ENCODE measurements at places on chromosomes 4 and X.

GRCh38 chr4:13298655-13299054, 185.5 kb downstream of the RAB28 start:
- DNase-seq = no peak

DNA sequence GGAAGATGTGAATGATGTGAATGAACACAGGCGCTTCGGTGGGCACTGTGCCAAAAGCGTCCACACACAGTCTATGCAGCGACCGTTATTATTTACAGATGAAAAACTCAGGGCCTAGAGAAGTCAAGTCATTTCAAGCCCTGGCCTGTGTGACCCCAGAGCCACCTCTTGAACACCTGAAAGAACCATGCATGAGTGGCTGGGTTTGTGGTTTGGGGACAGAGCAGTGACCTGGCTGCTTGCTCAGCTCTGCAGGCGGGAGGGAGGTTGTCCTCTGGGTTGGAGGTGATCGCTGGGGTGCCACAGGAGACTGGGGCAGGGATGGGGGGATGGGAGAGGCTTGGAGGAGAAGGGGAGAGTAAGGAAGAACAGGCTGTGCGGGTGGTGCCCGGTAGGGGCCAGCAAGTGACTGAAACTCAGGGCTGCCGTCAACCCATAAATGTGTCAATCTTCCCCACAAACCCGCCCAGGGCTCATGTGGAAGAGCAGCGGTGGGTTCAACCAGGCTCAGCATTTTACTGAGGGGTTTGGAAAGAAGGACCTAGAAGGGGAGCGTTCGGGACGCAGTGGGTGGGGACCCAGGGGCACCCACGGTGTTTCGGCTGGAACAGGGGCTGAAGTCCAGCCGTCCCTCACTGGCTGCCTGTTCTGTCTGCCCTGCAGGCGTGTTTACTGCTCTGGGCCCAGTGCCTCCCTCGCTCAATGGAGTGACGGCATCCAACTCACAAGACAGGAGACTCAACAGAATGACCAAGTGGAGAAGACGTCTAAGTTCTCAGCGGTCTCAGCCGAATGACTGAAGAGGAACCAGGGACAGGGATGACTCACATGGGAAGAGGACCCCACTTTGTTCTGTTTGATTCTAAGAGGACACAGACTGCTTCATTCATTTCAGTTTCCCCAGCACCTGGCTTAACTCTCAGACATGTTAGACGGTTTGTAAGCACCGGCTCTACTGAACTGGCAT, 167.8 kb downstream of the AFAP1 start:
- no peak for DNase-seq

- no peak for DNase-seq
Observed at GRCh38 chr4:70337886-70338420, 3.2 kb downstream of the CABS1 start.

DNA sequence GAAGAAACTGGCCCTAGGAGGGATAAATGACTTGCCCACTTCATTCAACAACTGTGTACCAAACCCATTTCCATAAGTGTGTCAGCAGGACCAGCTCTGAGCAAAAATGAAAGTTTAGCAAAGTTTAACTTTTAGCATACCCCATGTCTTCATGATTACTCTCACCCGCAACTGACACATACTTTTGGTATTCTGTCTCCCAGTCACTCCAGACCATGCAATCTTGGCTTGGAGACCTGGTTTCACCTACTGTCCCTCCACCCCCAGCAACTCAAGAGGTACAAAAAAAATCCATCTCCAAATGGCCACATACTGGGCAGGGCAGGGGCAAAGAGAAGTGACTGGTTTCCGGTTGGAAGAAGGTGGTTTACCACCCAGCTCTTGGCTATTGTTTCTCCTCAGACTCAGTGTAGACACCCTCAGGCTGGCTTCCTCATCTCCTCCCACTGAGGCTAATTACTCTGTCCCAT, 79.8 kb downstream of the RLIM start:
- no peak for DNase-seq

DNA sequence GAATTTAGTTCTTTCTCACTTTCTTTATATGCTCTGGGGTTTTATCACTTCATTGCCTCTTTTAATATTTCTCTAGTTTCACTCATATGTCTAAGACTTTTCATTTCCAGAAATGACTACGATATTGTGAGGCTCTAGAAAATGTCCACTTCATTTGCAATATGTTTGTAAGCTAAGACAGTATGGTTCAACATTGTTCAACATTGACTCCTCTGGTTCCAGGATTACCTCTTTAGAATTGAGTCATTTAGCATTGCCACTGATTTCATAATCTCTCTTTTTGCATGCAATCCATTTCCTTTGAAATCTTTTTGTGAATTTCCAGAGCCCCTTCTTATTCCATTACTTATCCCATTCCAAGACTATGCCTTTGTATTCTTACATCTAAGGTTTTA, 32.3 kb downstream of the BBS12 start:
- no peak for DNase-seq

DNA sequence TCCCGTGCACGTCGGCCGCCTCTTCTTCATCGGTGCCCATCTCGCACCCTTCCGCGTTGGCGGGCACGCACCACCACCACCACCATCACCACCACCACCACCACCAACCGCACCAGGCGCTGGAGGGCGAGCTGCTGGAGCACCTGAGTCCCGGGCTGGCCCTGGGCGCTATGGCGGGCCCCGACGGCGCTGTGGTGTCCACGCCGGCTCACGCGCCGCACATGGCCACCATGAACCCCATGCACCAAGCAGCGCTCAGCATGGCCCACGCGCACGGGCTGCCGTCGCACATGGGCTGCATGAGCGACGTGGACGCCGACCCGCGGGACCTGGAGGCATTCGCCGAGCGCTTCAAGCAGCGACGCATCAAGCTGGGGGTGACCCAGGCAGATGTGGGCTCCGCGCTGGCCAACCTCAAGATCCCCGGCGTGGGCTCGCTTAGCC, 1.4 kb downstream of the POU4F2 start:
- no peak for DNase-seq

GRCh38 chr4:73998040-73999011, at the start of gene CXCL5:
Gene CXCL5 (minus strand): TSS chr4:73998677. CDS start chr4:73998581, 96 bp downstream.
- no peak for DNase-seq

- peak; percentile 48 for DNase-seq
Observed at GRCh38 chr4:76950052-76950955, 752 bp downstream of the SEPTIN11 start.

DNA sequence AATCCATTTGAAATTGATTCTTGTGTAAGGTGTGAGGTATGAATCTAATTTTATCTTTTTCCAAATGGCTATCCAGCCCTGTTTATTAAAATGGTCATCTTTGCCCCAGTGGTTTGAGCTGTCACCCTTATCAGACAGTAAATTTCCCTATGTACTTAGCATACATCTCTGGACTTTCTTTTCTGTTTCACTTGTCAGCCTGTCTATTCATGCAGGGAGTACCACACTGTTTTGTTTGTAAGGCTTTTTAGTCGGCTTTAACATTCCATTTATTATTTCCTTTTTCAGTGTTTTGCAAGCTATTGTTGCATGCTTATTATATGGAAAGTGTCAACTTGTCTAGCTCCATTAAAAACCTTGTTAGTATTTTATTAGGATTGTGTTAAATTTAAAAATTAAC, 155.8 kb downstream of the STAG2 start:
- DNase-seq = no peak

- no peak for DNase-seq
Observed at GRCh38 chr4:30863021-30863420, 142.9 kb downstream of the PCDH7 start.

GRCh38 chr4:1050486-1051213, 39.2 kb downstream of the FGFRL1 start:
- DNase-seq = peak; percentile 20

DNA sequence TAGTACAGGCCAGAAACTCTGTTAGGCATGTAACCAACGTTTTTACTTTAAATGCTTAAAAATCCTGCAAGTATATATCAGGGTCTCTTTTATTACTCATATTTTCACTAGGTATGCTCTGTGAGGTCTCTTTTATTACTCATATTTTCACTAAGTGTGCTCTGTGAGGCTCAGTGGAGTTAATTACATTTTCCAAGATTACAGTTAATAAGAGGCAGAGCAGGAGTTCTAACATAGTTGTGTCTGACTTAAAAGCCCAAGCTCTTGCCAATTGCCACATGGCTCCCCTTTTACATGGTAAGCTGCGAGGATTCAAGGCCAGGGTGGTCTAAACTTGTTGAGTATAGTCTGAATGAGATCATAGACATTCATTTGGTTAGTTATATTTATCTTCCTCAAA, 81.0 kb upstream of the ARMCX2 start:
- DNase-seq = no peak

- DNase-seq = no peak
Observed at GRCh38 chrX:96861218-96861617, 22.5 kb upstream of the RPA4 start.

DNA sequence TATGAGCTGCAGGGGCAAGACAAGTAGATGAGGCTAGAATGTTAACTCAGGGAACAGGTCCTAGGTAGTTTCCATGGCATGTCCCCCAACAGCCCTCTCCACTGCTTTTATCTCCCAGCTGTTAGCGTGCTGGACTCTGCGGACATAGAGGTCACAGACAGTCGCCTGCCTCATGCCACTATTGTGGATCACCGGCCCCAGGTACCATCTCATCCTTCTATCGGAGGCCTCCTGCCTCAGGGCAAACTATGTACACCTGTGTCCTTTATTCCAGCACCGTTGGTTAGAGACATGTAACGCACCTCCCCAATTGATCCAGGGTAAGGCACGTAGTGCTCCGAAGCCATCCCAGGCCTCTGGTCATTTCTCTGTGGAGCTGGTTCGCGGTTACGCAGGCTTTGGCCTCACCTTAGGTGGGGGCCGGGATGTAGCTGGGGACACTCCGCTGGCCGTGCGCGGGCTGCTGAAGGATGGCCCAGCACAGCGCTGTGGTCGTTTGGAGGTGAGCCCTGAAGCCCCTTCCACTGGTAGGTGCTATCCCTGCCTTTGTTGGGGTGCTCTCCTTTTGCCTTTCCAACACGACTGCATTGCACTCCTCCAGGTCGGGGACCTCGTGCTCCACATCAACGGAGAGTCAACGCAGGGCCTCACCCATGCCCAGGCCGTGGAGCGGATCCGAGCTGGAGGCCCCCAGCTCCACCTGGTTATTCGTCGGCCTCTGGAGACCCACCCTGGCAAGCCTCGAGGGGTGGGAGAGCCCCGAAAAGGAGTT, 2.2 kb downstream of the MAGIX start:
- DNase-seq = no peak

DNA sequence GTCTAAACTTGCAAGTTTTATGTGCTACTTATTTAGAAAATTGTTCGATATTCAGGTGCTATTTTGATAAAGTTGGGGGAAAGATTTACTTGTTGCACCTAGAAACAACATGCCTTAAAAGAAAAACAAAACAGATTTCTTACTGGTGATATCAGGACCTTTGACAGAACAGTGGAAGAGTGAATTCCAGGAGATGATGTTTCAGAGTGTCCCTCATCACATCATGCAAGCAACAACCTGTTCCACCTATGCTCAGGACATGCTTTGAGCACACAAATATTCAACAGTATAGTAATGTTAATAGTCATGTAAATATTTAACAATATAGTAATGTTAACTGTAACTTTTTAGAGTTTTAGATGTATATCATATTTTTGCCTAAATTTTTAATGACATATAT, 23.9 kb upstream of the RNF128 start:
- DNase-seq = no peak

- no peak for DNase-seq
Observed at GRCh38 chrX:76827672-76828071, 400.2 kb downstream of the MAGEE1 start.

DNA sequence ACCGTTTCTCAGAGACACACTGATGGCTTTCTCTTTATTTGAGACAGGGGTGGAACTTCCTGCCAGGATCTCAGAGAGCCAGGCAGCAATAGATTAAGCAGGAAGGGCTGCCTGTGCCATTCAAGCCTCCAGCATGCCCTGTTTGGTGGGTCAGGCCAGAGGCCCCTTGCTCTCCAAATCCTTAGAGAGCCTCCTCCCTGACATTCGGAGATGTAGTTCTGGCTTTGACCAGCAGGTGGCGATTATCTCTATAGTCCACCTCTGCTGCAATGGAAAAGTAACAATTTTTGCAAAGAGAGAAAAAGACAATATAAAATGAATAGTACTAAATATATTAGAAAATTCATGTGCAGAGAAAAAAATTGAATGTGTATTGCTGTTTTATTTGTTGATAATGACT, 93.9 kb downstream of the NXF2B start:
- DNase-seq = peak; percentile 44

DNA sequence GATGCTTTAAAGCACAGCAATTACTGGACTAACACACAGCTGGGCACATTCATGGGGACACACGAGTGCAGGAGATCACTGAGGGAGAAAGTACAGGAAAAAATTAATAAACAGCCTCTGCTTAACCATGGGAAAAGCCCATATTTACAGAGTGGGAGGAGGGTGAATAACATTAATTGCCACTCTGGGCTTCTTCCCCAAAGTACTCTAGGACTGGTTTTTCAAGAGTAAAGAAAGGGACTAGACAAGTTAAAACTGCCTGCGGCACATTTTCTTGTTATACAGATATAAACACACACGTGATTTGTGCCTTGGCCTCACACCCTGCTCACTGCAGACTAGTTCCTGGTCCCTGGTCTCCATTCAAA, 179.7 kb upstream of the TET2 start:
- no peak for DNase-seq

DNA sequence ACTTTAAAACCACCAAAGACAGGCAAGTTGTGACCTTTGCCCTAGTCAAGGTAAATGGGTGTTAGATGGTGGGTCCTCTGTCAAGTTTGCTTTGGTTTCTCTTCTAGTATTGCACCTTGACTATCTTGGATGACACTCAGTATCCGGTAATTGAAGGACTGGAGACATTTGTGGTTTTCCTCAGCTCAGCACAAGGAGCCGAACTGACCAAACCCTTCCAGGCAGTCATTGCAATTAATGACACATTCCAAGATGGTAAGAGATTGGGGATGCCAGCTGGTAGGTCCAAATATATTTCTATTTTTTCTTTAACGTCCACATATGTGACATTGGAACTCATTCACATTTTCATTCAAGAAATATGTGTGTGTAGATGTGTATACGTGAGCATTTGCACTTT, 69.3 kb upstream of the ANXA3 start:
- no peak for DNase-seq

GRCh38 chrX:121598356-121598755, 550.9 kb downstream of the GLUD2 start:
- DNase-seq = no peak

- DNase-seq = peak; percentile 21
Observed at GRCh38 chr4:172830295-172830764, 338.3 kb upstream of the GALNT7 start.

GRCh38 chrX:1295550-1295949, 26.9 kb downstream of the CSF2RA start:
- DNase-seq = no peak

GRCh38 chr4:25801594-25801993, 61.2 kb downstream of the SEL1L3 start:
- DNase-seq = no peak

Measured in K562 (cell line).